ENCODE measurements at places on chromosomes 3 and 15.

DNA sequence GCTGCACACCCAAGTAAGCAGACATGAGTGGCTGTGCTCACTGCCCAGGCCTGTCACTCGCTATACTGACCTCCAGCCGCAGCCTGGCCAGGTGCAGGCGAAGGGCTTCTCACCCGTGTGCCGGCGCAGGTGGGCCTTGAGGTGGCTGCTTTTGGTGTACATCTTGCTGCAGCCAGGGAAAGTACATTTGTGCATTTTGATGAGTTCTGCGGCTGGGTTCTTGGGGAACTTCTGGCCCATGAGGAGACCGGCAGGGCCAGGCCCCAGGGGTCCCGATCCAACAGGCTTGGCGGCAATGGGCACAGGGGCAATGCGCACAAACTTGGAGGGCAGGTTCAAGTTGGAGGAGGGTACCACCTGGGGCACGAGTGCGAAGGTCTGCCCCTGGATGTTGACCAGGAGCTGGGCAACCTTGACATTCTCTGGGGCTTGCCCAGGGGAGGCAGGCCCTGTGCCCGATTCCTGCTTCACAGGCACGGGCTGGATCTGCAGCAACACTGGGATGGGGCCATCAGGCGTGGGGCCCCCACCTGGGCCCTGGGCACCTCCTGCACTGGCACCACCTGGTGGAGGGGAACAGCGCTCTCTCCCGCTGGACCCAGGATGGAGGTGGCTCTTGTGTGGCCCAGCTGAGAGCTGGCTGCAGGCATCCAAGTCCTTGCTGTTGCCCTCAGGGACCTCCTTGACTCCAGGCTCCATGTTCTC, 5.3 kb downstream of the KLF15 start:
- no peak for DNase-seq

GRCh38 chr15:67039384-67040075, 25.9 kb upstream of the SMAD3 start:
- DNase-seq, result no peak

DNA sequence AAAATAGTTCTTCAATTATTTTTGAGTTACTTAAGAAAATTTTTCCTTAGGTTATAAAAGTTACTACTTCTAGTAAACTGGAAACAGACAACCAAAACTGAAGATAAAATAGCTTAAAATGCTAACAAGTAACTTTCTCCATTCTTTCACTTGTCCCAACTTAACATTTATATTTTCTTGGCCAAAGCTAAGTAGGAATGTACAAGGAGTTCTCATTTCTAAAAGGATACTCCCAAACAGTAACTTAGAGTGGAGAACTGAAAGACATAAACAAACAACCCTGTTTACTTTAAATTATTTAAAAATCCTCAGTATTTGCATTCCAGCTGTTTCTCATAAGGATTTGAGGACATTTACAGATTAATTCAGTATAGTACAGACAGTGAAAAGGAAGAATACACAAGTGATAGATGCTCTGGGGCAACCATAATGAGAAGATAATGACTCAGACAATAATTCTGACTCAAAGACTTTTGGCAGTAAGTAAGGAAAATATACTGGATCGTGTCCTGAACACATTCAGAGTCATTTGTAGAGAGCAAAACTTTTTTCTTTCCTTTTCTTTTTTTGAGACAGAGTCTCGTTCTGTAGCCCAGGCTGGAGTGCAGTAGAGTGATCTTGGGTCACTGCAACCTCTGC, 29.2 kb upstream of the ANXA2 start:
- no peak for DNase-seq

DNA sequence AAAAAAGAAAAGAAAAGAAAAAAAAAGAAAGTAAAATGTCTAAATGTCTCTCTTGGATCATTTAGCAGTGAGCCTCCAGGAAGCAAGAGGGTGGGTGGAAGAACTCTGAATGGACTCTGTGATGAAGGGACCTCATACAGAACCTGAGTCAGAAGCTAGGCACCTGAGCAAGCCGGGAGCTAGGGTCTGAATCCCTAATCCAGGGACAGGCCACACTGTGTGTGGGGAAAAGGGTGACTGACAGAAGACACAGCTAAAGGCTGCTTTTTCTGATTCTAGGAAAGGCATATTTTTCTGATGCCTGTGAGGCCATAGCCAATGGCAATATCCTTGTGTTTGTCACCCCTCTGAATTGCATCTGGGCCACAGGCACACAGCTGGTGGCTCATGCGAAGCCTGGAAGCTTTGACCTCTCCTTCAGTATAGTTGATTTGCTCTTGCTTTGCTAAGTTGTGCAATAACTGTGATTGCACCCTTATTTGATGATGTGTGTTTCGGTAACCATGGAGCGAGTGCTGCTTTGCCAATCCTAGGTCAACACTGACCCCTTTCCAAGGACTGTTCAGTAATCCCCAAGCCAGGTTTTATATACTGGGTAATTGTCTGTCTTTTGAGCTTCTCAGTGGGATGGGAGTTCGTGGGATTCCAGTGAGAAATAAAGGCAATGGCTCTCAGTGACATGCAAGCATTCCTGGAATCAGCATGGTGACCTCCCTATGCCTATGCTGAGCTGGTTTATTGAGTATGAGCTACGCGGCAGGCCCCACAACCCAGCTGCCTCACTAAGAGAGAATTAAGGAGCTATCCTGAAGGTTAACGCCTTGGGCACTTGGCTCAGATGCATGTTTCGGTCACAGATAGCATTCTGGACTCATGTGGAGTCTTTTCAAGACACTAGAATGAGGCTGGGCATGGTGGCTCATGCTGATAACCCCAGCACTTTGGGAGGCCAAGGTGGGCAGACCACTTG, 49.0 kb upstream of the OSBPL11 start:
- DNase-seq, result no peak

DNA sequence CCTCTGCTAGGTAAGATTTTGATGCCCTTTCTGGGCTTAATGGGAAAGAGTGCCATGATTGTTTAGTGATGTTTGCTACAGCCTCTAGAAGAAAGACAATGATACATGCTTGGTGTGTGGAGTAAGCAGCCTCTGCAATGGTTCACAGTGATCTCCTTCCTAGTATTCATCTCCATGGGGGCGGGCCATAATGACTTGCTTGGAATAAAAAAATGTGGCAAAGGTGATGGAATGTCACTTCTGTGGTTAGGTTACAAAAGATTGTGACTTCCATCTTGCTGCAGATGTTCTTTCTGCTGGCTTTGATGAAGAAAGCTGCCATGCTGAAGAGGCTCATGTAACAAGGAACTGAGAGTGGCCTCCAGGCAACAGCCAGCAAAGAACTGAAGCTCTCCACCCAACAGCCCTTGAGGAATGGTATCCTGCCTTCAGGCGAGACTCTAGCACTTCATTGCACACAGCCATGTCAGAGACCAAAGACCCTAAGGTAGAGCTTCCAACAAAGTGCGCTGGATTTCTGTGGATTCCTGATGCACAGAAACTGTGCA, 139.1 kb upstream of the LRIG1 start:
- DNase-seq, result no peak

- no peak for DNase-seq
Measured at GRCh38 chr15:92772061-92772460, 116.5 kb upstream of the FAM174B start.

DNA sequence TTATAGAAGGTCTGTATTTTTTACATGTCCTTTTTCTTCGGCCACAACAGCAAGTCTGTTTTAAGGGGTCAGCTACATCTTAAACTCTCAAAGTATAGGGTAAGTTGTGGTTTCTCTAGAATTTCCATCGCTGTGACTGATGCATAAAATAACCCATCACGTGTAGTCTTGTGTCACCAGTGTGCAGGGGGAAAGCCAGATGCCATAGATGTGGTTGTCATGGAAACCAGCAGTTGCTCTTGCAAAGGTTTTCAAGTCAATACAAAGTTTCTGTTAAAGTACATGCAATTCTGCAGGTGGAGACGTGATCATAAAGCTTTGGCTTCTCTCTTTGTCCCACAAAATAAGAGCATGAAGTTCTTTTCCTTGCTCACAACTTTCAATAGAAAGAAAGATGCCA, 210.3 kb upstream of the ONECUT1 start:
- no peak for DNase-seq

GRCh38 chr3:4744405-4745234, 234.6 kb upstream of the BHLHE40 start:
- DNase-seq, result no peak

DNA sequence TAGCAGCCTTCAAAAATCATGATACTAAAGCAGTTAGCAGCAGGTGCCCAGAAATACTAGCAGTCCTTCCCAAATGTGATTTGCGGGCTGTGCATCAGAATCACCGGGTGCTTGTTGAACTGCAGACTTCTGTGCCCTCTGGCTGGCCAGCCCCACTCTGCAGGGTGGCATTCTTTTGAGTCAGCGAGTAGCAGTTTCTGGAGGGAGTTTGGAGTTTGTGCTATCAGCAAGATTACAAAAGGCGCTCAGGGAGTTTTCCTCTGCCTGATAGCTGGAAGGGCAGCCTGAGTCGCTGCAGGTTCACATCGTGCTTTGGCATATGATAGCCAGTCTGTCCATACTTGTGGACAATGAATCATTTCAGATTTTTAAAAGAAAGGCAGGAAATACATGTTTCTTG, 57.6 kb downstream of the CLDN11 start:
- no peak for DNase-seq

- DNase-seq, result no peak
Measured at GRCh38 chr3:39255503-39256325, 24.1 kb downstream of the CX3CR1 start.

- no peak for DNase-seq
Measured at GRCh38 chr15:100788418-100789105, 91.1 kb upstream of the ALDH1A3 start.

Data from stimulated activated CD4-positive, alpha-beta T cell treated with anti-CD3 and anti-CD28 coated beads, Interleukin-1b, Interleukin-23, amount 100 ng/mL, for 1 hour (primary cell).